ENCODE measurements at places on chromosomes 3 and 15.

GRCh38 chr3:105793040-105793439, 75.8 kb downstream of the CBLB start:
- DNase-seq, result no peak

GRCh38 chr15:69289342-69290146, 9.2 kb upstream of the PAQR5 start:
- no peak for DNase-seq

- DNase-seq, result peak; percentile 19
Measured at GRCh38 chr3:13452490-13453335, 27.4 kb upstream of the HDAC11 start.

GRCh38 chr3:13574798-13575451, 26.0 kb downstream of the FBLN2 start:
- DNase-seq, result no peak

GRCh38 chr15:43941555-43941954, 114.8 kb downstream of the WDR76 start:
- DNase-seq, result no peak

DNA sequence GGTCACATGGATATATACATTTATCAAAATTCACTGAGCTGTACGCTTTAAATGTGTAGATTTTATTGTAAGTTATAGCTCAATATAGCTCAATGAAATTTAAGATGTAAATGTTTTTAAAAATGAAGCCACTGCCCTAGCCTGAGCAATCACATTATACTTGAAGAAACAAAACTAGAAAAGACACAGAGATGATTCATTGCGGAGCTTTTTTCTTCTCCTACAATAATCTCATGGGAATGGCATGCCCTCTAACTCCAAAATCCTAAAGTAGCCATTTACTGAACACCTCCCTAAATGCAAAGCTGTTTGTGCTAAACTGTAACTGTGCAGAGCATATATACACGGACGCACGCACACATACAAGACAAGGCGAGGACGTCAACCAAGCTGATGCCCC, 84.2 kb downstream of the MYO9A start:
- DNase-seq, result no peak

DNA sequence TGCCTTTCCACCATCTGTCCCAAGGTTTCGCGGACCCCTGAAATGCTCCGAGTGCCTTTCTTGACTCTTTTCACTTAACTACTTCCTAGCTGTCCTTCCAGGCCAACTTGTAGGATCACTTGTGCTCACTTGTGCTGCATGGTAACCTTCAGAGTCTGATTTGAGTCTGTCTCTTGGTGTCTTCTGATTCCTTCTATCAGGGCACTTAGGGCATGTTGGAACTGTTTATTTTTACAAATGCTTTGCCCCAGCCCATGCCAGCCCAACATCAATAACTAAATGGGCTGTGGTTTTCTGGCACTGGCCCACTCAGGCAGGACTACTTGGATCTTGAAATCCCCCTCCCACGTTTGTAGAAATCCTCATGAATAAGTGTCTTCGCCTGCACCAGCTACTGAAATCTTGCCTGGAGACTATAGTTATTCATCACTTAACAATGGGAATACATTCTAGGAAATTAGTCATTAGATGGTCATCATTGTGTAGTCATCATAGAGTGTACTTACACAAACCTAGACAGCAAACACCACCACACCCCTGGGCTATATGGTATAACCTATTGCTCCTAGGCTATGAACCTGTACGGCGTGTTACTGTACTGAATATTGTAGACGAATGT, 123.1 kb upstream of the STRIT1 start:
- peak; percentile 7 for DNase-seq

DNA sequence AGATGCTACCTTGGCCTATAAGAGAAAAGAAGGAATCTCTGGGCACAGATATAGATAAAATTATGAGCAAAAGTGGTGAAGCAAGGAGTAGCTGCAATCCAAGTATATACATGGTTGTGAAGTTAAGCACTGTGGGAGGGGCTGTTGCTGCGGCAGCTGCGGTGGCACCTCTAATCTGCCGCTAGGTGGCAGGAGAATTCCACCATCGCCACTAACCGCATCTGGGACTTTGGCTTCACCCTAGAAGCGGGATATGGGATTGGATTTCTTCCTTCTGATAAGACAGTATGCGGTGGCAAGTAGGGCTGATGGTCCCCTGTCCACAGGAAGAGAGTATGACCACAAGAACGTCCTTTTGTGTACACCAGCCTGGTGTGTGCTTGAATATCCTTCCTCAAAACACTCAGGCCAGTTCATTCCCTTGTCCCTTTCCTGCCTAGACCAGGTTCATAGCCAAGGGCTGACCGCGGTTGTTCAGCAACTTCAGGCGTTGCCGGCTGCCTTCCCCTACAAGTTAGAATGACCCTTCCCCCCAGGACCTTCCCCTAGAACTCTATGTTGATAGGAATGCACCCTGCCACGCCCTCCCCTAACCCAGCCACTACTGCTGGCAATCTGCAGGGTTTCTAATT, 5.1 kb downstream of the MAGEL2 start:
- DNase-seq, result no peak

DNA sequence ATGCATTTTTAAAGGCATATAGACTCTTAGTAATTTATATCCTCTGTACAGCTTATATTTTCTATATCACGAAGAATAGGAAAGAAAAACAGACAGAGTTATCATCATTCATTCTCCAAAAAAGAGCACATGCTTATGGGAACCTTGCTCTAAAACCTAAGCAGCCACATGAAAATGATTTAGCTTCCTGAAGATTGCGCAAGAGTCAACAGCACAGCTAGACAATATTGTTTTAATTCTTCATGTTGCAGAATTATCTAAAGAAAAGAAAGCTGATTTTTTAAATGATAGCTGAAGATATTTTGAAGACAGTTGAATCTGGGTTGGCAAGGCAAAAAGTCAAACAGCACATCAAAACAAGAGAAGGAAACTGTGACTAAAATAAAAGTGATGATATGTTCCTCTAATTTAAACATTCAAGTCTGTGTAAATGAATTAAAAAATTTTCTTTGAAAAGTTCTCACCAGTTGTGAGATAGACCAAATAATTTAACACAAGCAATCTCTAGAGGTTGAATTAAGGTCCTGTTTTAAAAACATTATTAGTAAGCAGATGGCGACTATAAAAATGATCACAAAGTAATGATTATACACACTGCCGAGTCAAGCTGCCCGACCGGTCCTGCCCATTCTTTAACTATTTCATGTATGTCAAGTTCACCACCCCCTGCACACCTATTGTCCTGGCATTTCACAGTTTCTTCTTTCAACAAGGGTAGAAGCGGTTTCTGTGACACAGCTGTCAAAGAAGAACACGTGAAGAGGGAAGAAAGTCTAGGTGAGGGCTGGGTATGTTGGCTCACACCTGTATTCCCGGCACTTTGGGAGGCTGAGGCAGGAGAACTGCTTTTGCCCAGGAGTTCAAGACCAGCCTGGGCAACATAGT, 74.2 kb upstream of the BHLHE40 start:
- no peak for DNase-seq

DNA sequence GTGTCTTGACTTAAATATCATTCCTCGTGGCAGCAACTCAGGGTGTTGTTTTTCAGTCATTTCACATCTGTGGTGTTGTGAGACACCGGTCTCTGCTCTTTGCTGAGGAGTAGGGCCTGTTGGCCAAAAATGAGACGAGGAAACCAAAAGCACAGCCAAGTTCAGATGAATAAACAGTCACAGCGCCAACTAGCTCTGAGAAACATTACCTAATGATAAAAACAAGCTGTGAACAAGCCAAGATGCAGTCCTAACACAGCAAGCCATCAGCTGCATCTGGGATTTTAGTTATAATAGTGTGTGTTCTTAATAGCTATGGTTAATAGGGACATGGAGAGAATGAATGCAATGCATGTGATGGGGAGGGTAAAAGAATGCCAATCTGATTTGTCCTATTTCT, 843.4 kb upstream of the DPPA4 start:
- no peak for DNase-seq

DNA sequence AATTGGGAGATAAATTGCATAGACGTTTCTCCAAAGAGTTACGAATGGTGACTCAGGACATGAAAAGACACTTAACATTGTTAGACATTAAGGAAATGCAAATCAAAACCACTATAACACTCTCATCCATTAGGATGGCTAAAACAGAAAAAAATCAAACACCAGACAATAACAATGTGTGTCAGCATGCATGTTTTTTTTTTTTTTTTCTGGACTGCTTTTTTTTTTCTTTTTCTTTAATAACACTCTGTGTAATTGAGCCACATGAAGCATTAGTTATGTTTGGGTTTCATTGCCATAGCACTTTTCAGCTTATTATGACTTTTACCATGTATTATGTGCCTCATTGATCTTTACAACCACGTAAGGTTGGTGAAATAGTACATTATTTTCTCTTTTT, 95.0 kb downstream of the NFKBIZ start:
- no peak for DNase-seq

- no peak for DNase-seq
Measured at GRCh38 chr3:118476885-118477618, 557.6 kb downstream of the IGSF11 start.

- peak; percentile 40 for DNase-seq
Measured at GRCh38 chr15:99732751-99733267, 428 bp downstream of the LYSMD4 start.

- DNase-seq, result no peak
Measured at GRCh38 chr15:53390549-53390948, 368.9 kb downstream of the WDR72 start.

DNA sequence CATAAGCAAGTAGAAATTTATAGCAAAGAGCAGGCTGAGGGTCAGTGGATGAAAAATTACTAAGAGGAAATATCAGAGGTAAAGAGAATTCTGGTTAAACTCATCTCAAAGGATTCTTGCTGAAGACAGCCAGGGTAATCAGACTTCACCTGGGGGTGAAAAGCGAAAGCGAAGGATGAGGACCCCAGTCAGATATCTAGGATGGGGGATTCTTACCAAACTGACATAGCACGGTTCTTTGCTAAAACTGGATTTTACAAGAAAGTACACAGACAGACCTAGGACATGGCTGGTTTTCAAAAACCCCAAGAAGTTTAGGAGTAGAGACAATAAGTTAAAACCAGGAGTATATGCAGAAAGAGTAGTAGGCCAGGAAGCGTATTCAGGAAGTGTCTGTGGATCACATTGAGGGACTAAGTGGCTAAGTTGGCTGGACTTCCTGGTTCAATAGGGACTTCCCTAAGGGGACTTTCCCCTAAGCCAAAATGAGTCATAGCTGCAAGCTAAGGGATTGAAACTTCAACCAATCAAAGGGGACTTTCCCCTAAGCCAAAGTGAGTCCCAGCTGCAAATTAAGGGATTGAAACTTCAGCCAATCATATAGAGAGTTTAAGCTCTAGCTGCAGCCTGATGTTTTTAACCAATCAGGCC, 2.4 kb upstream of the CFAP91 start:
- no peak for DNase-seq
